ENCODE measurements at places on chromosomes 13 and 19. TPM values are rescaled to one million over a fixed set of nuclear protein-coding genes. Genes with fewer than 3 reads are reported as not detected.

- no peak for DNase-seq
Observed at GRCh38 chr19:13956365-13956744, 4.0 kb downstream of the DCAF15 start.

- no peak for DNase-seq
Observed at GRCh38 chr19:3149526-3150505, 14.0 kb downstream of the GNA15 start.

- no peak for DNase-seq
Observed at GRCh38 chr19:49749055-49749716, 13.9 kb downstream of the TSKS start.

- no peak for DNase-seq
Observed at GRCh38 chr13:47433461-47434005, 536.7 kb upstream of the HTR2A start.

DNA sequence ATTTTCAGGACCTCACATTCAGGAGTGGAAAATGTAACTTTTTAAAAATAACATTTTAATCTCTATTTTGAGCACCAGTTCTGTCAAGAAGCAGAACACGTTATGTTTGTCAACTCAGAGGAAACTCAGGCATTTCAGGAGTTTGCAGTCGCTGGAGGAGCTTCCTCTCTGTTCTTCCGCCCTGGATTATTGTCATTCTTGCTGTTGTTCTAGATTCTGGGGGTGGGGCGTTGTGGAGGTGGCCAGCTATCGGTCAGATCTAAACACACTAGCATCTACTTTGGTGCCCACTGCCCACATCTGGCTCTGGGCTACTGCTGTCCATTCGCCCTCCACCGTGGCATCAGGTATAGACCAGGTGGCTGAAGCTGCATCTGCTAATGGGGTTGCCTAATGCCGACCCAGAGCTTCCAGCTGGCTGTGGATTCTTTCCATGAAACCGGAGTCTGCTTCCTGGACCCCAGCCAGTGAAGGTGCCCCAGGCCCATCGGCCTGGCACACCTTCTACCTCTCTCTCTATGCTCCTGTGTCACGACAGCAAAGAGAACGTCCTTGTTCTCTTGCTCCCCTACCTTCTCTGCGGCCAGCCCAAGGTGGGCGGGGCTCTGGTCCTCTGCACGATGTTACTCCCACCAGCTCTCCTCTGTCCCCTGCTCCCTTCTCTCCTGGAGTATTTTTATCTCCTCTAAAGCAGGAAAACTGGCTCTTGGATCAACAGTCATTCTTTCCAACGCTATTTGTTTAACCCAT, 36.7 kb upstream of the DGKH start:
- peak; percentile 29 for DNase-seq

DNA sequence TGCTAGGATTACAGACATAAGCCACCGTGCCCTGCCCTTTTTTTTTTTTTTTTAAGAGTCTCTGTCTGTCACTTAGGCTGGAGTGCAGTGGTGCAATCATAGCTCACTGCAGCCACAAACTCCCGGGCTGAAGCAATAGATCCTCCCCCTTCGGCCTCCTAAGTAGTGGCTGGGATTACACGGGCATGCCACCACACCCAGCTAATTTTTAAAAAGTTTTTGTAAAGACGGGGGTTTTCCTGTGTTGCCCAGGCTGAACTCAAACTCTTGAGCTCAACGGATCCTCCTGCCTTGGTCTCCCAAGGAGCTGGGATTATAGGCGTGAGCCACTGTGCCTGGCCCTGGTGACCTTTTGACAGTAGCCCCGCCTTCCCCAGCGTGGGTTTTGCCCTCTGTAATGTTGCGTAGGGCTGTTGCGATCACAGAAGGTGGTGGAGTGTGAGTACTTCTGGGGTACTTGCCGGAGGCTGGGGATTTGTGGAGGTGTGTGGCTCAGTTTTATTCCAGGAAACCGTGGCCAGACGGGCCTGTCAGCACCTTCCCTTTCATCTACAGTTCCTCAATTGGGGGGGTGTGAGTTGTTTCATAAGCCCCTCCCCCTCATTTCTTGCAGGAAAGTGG, 11.6 kb upstream of the RETN start:
- DNase-seq, result no peak

DNA sequence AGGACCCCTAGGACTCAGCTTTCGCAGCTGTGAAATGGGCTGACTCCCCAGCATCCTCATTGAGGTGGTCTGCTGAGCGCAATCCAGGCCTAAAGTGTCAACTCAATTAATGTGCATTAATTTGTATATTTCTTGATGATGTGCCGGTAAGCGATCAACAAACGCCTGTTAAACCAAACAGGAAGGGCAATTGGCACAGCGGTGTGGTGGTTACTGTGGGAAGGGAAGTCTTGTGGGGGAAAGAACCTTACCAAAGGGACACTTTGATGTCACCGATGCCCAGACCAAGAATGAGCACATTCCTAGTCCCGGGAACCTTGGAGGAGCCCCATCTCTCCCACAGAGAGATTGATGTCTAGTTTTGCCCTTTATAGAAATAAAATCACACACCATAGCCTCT, 1.6 kb downstream of the JAK3 start:
- DNase-seq, result no peak

- DNase-seq, result no peak
Observed at GRCh38 chr13:30719525-30719914, 15.8 kb upstream of the ALOX5AP start.

GRCh38 chr13:74891610-74892009, 590.4 kb downstream of the TBC1D4 start:
- DNase-seq, result no peak

- DNase-seq, result no peak
Observed at GRCh38 chr19:4500841-4501591, 17.3 kb downstream of the PLIN4 start.

DNA sequence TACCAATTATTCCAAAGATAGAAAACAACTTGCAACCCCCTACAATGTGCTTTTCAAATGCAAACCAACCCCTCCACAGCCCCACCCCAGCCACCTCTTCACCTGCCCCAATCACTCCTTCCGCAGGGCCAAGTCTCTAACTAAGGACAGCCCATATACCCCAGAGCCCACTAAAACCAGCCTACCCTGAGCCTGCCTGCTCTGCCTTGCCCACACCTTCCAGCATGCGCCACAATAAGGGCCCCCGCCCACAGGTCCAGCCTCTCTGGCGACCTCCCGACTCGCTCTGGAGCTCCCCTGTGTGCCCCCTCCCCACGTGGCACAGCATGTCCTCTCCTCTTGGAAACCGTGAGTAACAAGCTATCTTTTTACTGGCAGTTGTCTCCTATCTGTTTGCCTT, 42.8 kb upstream of the MEDAG start:
- DNase-seq, result peak; percentile 63

DNA sequence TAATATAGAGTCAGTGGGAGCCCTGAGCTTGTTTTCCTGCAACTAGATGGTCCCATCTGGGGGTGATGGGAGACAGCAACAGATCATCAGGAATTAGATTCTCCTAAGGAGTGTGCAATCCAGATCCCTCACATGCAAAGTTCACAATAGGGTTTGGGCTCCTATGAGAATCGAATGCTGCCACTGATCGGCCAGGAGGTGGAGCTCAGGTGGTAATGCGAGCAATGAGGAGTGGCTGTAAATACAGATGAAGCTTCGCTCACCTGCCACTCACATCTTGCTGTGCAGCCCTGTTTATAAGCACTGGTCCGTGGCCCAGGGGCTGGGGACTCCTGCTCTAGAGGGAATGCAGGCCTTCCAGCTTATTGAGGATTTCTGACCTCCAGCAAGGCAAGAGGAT, 5.7 kb downstream of the ZNF558 start:
- no peak for DNase-seq

DNA sequence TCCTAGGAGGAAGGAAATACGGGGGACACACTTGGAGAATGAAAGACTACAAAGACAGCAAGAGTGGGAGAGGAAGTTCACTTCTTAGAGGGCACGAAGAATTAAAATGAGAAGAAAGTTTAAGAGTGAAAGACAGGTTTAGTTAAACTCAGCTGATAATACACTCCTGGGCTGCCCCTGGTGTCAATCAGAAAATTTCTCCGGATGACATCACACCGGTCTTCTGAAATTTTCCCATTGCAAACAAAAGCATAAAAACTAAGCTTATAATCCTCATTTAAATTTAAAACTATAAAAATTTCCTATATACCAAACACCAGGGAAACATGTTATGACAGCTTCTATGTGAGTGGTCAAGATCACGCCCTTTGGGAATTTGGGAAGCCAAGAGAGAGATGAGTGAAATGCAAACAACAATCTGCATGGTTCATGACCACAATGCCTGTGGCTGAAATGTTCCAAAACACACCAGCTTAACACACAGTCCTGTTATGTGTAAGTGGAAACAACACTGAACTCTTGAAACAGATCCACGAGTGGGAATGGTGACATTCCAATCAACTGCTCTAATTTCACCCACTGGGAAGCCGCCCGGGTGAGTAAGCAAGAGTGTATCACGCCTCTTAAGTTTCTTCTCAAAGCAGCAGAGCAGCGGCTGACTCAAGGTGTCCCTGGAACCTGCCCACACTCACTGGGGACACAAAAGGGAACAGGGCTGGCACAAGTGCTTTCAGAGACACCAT, 49.0 kb downstream of the BRD4 start:
- DNase-seq, result no peak

DNA sequence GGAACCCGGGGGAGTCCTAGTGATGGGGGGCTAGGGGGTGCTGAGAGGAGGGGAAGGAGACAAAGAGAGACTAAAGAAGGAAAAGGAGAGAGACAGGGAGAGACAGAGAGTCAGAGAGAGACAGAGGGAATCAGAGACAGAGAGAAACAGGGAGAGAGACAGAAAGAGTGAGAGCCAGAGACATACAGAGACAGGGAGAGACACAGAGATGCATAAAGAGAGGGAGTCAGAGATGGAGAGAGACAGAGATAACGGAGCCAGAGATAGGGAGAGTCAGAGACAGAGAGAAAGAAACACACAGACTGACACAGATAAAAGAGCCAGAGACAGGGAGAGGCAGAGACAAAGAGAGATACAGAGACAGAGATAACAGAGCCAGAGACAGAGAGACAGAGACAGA, 1.5 kb upstream of the TNFSF9 start:
- no peak for DNase-seq

DNA sequence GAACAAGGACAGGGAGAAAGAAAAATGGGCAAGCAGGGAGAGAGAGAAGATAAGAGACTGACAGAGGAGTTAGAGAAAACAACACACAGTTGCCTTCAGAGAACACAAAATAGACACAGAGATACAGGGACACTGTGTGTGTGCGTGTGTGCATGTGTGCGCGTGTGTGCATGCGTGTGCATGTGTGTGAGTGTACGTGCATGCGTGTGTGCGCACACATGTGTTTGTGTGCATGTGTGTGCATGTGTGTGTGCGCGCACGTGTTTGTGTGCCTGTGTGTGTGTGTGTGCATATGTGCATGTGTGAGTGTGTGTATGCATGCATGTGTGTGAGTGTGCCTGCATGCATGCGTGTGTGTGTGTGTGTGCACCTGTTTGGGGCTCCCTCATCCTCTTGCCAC, 5.9 kb upstream of the PLAUR start:
- DNase-seq, result no peak

GRCh38 chr19:48815870-48816501, 5.2 kb upstream of the BCAT2 start:
- no peak for DNase-seq

DNA sequence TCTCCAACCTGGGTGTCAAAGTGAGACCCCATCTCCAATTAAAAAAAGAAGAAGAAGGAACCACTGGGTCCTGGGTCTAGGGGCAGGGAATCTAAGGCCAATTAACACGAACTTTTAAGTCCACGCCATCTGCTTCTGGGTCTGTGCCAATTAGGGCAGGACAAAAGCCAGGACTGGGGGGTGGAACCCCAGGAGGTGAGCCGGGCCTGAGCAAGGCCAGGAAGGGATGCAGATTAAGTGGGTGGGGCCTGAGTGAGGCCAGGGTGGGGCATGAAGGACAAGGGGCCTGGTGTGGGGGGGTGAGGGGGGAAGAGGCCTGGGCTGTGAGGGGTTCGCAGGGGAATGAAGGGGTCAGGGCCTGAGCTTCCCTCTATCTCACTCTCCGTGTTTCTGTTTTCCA, 26.3 kb upstream of the ZNF83 start:
- peak; percentile 53 for DNase-seq

DNA sequence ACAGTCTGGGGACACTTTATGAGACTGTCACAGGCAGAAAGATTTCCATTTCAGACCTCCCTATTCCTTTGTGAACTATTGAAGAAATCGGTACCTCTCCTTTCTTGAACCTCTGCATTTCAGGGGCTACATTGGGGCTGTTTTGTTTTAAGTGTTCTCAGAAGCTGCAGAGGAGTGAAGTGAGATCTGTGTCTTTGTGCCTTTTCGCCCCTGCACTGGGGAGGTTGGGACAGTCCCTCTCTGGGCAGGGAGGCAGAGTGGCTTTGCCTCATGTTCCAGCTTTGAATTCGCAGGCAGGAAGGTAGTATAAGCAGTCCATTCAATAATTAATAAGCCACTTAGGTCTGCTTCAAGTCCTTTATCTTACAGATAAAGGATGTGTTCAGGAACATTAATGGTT, 9.5 kb upstream of the AMER2 start:
- no peak for DNase-seq

- no peak for DNase-seq
Observed at GRCh38 chr19:5454743-5455142, 474 bp upstream of the ZNRF4 start.

DNA sequence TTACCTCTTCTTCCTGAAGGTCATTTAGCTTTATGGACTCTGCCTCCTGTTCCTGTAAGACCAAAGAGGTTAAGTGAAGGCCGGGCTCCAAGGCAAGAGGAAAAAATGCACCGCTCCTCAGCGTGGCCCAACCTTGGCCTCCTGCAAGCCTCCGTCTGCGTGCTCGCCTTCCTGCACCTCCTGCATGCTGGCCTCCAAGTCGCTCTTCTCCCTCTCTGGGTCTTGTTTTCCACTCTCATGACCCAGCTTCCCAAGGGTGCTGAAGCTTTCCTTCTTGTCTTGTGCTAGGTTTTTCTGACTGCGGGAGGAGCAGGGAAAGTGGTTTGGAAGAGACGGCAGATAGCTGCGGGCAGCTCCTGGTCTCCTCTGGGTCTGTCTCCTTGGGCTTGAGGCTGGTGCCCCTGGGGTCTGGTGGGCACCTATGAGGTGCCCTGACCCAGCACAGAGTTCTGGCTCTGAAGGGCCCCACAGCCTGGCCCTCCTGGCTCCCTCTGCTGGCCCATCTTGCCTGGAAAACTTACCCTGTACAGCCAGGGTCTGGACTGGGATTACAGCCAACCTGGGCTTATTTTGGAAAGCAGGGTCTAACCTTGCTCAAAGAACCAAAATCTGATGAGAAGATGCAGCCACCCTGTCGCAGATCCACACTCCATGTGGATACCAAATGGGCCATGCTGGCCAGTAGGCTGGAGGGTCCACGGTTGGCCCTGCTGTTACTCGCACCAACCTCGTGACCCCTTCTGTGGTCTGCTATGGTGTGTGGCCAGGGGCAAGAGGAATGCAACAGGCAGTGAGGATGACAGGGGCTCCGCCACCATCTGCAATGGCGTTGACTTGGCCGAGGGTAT, 5.2 kb downstream of the C13orf46 start:
- no peak for DNase-seq

- DNase-seq, result peak; percentile 74
Observed at GRCh38 chr19:18995804-18996241, 37.5 kb downstream of the SUGP2 start.

- DNase-seq, result no peak
Observed at GRCh38 chr13:61954092-61954491, 538.4 kb upstream of the PCDH20 start.

Gene ATP4A
- total RNA-seq, result 0.59 TPM

Gene CEACAM21
- total RNA-seq, result 0.35 TPM

Gene ZNF730
- total RNA-seq, result 32.6 TPM

Gene PCP2
- 0.85 TPM for total RNA-seq

Gene KLK11
- 0.27 TPM for total RNA-seq

Gene BEST2
- total RNA-seq, result 4.7 TPM

Gene SLITRK6
- total RNA-seq, result 0.04 TPM

Gene MATK
- 28.3 TPM for total RNA-seq

Gene PLPP2
- total RNA-seq, result 102 TPM

Gene ZNF471
- total RNA-seq, result 1.5 TPM

Gene C19orf73
- 3.1 TPM for total RNA-seq

Measured in WTC11 (cell line).